ENCODE measurements at places on chromosomes 2 and 18.

- DNase-seq, result no peak
Observed at GRCh38 chr2:73225513-73226360, 7.3 kb downstream of the PRADC1 start.

DNA sequence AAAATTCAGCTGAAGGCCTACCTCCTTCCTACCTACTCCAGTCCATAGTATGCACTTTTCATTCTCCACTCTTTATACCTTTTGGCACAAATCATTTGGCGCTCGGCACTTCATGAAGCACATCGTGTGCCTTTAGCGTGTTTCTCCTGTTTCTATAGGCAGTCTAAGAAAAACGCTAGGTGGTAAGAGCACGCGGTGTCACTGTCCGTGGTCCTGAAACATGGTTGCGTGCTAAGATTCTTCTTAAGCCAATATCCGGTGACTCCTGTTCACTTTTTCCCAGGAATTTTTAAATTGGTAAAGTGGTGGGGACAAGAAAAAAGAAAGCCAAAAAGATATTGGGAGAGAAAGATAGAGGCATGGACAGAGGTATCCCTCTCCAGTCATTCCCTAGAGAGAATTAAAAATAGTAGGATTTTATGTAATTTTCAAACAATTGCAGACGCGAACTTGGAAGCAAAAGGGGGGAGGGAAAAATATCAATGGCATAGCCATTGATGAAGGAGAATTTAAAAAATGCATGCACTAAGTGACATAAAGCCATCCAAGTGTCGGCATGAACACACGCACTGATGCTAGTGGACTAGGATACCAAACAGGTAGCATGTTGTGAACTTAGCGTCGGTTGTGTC, 1.4 kb upstream of the CTNNA2 start:
- DNase-seq, result peak; percentile 64

- no peak for DNase-seq
Observed at GRCh38 chr18:74050807-74051206, 96.8 kb downstream of the FBXO15 start.

- no peak for DNase-seq
Observed at GRCh38 chr18:5068851-5069250, 128.2 kb downstream of the AKAIN1 start.

DNA sequence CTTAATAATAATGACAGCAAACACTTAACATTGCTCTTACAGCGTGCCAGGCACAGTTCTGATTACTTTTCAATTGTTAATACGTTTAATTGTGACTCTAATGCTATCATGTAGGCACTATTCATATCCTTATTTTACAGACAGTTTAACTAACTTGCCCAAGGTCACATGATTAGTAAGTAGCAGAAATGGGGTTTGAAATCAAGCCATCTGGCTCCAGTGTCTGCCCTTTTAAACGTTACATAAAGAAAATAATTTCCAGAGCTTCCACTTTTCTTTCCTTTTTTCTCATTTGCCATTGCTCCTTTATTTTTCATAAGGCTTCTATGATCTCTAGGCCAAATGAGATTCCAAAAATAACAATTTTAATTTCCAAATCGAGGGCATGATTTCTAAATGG, 50.6 kb upstream of the IKZF2 start:
- no peak for DNase-seq

DNA sequence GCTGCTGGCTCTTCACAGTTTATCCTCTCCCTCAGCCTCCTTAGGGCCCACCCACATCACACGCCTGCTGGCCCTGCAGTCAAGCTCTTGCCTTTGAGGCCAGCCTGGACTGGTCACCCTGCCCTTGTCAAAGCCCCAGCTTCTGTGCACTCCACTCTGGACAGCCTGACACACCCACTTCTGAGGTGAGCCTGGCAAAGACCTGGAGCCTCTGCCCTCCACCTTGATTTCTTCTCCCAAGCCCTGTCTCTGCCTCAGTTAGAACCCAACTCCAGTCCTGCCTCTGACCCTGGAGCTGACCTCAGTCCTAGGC, 37.0 kb upstream of the TAF1B start:
- no peak for DNase-seq

- no peak for DNase-seq
Observed at GRCh38 chr2:132448771-132449170, 32.2 kb downstream of the GPR39 start.

DNA sequence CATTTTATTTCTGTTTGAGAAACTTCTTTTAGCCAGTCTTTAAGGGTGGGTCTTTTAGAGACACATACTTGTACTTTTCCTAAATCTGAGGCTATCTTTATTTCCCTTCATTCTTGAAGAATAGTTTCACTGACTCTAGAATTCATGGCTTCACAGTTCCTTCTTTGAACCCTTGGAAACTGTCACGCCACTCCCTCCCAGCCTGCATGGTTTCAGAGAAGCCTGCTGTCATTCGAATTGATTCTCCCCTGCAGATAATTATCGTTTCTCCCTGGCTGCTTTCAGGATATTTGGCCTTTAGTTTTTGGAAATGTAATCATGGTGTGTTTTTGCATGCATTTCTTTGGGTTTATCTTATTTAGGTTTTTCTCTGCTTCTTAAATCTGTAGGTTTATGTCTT, 72.0 kb upstream of the REV1 start:
- DNase-seq, result no peak

- DNase-seq, result peak; percentile 17
Observed at GRCh38 chr2:129877795-129878775, 101.4 kb upstream of the RAB6C start.

DNA sequence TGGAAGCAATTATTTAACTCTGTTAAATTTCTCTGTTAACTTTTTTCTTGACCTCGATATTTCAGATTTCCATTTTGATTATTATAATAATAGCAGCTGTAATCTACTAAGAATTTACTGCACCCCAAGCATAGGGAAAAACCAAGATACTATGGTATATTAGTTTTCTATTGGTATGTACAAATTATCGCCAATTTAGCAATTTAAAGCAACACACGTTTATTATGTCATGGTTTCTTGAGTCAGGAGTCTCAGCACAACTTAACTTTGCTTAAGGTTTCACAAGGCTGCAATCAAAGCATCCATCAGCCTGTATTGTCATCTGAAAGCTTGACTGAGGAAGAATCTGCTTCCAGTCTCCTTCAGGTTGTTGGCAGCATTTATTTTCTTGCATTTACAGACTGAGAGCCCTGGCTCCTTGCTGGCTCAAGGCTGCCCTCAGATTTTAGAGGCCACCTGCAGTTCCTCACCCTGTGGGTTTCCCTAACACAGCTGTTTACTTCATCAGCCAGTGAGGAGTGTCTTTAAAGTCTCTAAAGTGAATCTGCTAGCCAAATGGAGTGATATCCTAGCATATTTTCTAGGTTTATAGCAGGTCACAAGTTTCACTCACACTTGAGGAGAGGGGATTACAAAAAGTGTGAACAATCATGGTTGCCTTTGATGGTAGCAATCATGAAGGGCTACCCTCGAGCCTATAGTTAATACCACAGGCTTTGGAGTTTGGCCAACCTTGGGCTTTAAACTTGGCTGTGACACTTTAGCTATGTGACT, 4.4 kb upstream of the VPS54 start:
- DNase-seq, result no peak

- DNase-seq, result no peak
Observed at GRCh38 chr18:24516261-24516660, 55.8 kb downstream of the HRH4 start.

DNA sequence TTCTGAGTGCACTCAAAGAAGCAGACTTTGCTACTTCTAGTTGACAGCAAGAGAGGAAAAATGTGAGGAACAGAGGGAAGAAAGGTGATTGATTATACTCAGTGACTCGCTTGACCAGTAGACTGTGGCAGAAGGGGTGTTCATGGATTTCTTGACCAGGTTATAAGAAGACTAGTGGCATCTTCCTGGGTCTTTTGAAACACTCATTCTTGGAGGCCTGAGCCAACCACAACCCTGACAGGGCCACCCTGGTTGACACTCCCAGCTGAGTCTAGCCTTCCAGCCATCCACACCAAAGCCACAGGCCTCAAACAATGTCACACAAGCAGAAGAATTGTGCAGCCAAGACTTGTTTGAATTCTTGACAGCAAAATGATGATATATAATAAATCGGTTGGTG, 366.3 kb downstream of the SS18 start:
- no peak for DNase-seq

GRCh38 chr2:30336978-30337841, 105.9 kb downstream of the LBH start:
- DNase-seq, result peak; percentile 33

DNA sequence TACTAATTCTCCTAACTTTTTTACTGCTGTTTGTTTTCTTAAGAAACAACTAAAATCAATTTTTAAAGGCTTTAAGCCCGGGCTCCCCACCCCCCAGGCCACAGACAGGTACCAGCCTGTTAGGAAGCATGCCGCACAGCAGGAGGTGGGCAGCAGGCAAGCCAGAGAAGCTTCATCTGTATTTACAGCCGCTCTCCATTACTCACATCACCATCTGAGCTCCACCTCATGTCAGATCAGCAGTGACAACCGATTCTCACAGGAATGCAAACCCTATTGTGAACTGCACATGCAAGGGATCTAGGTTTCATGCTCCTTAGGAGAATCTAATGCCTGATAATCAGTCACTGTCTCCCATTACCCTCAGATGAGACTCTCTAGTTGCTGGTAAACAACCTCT, 517.0 kb downstream of the NRXN1 start:
- no peak for DNase-seq

DNA sequence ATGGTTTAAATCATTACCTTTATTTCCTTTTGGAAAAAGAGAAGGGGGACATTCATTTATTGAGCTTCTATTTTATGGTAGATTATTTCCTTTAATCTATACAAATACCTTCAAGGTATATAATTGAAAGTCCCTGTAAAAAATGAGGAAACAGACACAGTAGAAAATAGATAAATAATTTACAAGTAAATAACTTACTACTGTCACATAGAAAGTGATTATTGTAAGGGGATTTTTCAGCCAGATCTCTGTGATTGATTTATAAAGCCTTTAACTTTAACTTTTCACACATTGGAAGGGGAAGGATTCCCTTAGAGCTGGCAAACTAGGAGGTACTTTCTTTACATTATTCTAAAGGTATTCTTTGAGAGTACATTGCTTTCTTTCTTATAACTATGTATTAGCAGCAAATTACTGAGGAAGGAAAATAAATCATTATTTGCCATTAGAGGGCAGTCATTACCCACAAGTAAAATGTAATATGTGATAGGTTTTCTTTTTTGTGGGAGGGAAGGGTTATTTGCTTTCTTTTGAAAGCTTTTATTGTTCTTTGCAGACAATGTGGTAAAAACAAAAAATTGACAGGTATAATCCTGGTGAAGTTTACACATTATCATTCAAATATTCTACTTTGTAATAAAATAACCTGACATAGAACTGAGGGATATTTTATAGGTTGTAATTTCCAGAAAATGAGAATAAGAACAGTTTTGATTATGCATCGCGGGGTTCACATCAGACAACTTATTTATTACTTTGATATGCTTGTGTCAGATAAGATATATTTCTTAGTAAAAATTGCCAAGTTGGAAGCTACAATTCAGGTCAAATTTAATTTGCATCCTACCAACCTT, 24.8 kb upstream of the RPE start:
- peak; percentile 16 for DNase-seq

GRCh38 chr2:48194641-48195040, 288.3 kb upstream of the FBXO11 start:
- DNase-seq, result no peak

DNA sequence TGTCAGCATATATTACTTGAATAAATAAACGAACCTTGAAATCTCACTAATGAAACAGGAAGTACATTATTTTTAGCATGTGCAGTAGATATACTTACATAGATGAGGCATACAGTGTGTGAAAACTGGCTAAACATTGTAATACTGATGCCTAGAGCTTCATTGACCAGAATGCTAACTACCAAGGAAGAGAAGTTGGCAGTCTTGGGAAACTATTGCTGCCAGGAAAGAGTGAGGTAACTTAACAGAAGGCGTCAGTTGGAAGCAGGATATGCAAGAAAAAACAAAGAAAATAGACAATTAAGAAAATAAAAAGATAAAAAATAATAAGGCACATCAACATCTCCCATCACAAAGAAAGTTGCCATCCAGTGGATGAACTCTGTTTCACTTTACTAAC, 963.0 kb downstream of the TDRD15 start:
- no peak for DNase-seq

- DNase-seq, result no peak
Observed at GRCh38 chr2:172253190-172254052, 150.7 kb upstream of the DLX2 start.

GRCh38 chr18:46034230-46034629, 37.8 kb downstream of the PSTPIP2 start:
- no peak for DNase-seq

DNA sequence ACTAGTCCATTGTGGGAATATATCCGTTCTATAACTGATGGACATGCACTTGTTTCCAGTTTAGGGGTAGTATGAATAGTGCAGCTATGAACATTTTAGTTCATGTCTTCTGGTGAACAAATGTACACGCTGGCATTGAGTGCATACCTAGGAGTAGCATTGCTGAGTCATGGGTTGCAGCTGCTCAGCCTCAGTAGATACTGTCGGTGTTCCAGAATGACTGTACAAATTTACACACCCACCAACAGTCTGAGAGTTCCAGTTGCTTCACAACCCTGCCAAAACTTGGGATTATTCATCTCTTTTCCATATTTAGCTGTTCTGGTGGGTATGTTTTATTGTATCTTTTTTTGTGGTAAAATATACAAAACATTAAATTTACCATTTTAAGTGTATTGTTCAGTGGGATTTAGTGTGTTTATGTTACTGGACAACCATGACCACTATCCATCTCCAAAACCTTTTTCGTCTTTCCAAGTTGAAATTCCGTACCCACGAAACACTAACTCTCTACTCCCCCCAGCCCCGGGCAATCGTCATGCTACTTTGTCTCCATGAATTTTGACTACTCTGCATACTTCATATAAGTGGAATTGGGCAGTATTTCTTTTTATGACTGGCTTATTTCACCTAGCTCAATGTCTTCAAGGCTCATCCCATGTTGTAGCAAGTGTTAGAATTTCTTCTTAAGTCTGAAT, 281.0 kb downstream of the PRKCE start:
- DNase-seq, result no peak

GRCh38 chr2:200188876-200189275, 117.6 kb upstream of the SPATS2L start:
- no peak for DNase-seq

DNA sequence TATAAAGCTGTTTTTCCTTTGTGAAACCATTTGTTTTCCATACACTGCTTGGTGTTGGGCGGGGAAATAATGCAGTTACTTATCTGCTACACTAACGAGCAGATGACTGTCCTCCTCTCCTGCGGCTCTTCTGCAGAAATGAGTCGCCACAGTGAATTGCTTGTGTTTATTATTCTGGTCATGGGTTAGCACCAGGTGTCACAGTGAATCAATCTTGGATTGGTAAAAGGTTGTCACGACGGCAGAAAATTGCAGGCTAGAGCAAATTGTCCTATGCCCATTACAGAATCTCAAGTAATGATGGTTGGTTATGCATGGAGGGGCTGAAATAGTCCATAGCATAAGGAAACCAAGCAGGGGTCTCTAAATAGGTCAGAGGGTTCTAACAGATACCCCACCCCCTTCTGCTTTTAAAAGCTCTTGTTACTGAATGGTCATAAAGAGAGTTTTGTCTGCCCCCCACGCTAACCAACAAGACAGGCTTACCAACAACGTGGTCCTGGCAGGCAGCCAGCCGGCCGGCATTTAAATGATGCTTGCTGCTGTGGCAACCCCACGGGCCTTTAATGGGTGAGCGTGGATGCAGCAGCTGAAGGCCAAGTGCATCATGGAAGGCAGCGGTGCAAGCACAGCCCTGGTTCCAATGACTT, 29.5 kb downstream of the RAB31 start:
- DNase-seq, result no peak

Measured in hematopoietic multipotent progenitor cell (in vitro differentiated cells).